ENCODE measurements at places on chromosomes 2 and 18.

- DNase-seq = no peak
Observed at GRCh38 chr2:109563288-109563687, 50.5 kb downstream of the SEPTIN10 start.

- no peak for DNase-seq
Observed at GRCh38 chr2:41414486-41415230, 633.2 kb upstream of the PKDCC start.

GRCh38 chr2:162075689-162076132 lies 1.7 kb upstream of the DPP4 start:
- DNase-seq = peak; percentile 33

DNA sequence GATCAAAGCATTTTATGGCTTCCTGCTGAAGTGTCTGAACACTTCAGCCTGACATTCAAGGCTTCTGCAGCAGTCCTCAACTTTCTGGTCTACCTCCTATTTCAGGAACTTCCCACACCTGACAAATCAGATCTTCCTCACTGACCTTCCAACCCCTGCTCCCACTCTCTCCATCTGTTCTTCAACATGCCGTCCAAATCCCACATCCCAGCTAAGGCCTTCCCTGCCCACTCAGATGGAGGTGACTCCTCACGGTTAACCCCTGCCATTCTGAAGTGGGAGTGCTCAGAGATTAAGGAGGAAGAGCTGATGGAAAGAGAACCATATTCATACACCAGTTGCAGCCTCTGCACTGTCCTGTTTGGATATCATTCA lies 104.8 kb downstream of the POLR1A start:
- DNase-seq = no peak

- no peak for DNase-seq
Observed at GRCh38 chr2:37656512-37657423, 14.7 kb downstream of the CDC42EP3 start.

All from BJ (cell line).